Stimulated activated CD4-positive, alpha-beta T cell treated with anti-CD3 and anti-CD28 coated beads, Interleukin-1b, Interleukin-23, amount 100 ng/mL, for 24 hours (primary cell): ENCODE measurements at places on chromosomes 11 and 22.

DNA sequence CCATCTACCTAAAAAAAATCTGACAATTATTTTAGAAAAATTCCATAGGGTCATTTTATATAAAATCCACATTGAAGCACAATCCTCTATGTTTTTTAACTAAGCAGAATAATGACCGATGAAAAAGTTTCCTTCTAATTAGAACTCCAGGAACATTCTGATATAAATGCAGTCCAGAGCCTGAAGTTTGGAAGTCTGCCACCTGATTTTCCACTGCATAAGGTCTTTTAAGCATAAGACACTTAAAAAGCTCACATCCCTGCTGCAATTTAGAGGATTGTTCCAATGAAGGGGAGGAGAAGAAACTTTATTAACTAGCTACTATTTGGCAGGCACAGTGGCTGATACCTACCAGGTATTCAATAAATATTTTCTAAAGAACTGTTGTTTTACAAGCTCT, 570.3 kb upstream of the ANO5 start:
- DNase-seq = no peak

GRCh38 chr11:1994121-1994520, 3.5 kb downstream of the H19 start:
- no peak for DNase-seq

DNA sequence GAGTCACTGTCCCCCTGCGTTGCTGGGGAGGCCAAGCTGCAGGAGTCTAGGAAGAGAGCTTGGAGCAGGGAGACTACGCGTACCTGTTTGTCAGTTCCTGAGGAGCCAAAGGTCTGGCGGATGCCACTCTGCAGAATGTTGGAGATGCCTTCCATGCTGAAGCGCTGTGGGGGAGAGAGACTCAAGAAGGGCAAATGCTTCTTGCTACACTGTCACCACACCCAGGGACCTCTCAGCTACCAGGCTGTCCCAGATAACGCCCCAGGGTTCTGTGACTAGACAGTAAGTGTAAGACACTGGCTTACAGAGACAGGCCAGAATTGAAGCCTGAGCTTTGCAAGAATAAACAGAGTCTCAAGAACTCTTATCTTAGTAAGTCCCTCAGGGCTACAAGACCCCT, 42.0 kb downstream of the FEZ1 start:
- no peak for DNase-seq

GRCh38 chr11:57674251-57674650, 6.3 kb downstream of the ZDHHC5 start:
- no peak for DNase-seq

DNA sequence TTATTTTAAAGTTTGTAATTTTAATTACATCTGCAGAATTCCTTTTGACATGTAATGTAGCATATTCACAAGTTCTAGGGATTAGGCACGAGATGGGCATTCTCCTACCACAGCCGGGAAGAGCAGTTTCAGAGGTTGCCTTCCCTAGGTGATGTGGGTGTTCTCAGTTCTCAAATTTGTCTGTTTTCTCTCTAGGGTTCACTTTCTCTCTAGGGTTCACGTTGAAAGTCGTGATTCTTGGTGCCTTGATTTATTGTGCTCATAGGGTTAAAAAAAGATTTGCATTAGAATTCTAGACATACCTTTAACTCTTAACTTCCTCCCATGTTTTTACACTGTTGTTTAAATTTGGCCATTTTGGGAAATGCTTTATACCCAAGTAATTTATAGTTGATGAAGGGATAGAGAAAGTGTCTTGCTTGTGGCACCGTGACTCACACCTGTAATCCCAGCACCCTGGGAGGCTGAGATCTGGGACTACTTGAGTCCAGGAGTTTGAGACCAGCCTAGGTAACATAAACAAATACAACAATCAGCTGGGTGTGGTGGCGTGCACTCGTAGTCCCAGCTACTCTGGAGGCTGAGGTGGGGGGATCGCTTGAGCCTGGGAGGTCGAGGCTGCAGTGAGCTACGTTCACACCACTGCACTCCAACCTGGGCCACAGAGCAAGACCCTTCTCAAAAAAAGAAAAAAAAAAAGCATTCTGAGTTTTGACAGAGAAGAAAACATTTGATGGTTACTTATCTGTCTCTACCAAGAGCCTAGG, 3.6 kb downstream of the MED15 start:
- DNase-seq = no peak

DNA sequence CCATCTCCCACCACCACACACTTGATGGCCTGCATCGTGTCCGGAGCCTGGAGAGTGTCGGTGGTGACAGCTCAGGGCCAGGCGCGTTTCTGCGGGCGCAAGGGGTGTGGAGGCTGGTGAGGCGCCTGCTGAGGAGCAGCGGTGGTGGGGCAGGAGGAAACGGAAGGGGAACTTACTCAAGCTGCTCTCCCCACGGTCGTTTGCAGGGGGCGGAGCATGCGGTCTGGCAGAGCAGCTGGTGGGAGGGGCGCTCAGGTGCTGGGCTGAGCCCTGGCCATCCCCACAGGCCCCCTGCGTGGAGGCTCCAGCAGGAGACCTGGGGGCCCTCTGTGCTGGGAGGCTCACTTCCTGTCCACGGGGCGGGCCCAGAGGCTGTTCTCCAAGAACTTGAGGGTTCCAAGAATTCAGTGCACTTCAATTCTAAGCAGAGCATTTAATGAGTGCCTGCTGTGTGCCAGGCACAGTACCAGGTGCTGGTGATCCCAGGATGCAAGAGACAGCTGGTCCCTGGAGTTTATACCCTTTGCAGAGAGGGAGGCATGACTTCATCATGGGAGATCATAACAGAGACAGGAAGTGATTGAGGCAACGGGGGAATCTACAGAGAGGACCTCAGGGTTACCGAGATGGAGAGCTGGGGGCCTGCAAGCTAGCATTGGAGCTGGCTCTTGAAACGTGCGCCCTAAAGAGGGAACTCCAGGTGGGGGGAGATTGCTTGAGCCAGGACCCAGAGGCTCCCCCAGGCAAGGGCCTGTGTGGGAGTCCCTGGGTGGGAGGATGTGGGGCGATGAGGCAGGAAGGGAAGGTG, at the start of gene RAC2:
Gene RAC2, minus strand, starts transcription at position 156 of the 808 bp plus-strand sequence. Its CDS starts 121 bp downstream, at position 35.
- DNase-seq = no peak

GRCh38 chr11:96459751-96460150, 69.9 kb downstream of the JRKL start:
- no peak for DNase-seq

- no peak for DNase-seq
Measured at GRCh38 chr11:65496304-65497140, 2.3 kb upstream of the MALAT1 start.

GRCh38 chr22:38238519-38239071, 34.2 kb downstream of the TMEM184B start:
- no peak for DNase-seq

- DNase-seq = no peak
Measured at GRCh38 chr22:38564669-38565068, 5.3 kb downstream of the DMC1 start.

DNA sequence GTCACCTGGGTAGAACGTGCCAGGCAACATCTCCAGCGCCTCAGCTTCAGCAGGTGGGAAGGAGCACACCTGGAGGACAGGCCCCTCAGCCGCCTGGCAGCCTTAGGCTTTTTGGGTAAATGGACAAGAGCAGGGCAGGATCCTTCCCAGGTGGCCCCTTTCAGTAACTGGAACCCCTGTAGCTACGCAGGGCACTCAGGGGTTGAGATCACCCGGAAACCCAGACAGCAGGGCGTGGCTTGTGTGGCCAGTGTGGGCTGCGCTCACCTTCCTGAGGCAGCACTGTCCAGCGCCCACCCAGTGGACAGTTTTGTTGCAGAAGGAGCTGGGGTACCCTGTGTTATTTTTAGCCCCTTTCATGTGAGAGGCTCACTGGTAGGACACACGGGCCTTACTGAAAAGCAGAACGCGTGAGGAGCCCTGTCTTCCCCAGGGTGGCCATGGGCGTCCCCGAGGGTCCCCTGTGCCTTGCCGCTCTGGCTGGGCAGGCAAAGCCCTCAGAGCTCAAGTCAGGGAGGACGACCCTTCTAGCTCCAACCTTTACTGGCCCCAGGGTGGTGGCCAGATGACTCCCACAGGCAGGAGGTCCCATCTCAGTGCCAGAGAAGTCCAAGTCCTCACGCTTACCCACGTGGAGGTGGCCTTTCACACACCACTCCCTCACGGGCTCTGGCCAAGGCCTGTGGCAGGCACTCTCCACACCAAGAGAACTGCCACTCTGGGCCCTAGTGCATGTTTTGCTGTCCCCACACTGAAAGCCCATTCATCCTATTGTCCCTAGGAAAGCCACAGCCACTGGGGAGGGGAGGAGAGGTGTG, 75.8 kb downstream of the CTTN start:
- DNase-seq = no peak

DNA sequence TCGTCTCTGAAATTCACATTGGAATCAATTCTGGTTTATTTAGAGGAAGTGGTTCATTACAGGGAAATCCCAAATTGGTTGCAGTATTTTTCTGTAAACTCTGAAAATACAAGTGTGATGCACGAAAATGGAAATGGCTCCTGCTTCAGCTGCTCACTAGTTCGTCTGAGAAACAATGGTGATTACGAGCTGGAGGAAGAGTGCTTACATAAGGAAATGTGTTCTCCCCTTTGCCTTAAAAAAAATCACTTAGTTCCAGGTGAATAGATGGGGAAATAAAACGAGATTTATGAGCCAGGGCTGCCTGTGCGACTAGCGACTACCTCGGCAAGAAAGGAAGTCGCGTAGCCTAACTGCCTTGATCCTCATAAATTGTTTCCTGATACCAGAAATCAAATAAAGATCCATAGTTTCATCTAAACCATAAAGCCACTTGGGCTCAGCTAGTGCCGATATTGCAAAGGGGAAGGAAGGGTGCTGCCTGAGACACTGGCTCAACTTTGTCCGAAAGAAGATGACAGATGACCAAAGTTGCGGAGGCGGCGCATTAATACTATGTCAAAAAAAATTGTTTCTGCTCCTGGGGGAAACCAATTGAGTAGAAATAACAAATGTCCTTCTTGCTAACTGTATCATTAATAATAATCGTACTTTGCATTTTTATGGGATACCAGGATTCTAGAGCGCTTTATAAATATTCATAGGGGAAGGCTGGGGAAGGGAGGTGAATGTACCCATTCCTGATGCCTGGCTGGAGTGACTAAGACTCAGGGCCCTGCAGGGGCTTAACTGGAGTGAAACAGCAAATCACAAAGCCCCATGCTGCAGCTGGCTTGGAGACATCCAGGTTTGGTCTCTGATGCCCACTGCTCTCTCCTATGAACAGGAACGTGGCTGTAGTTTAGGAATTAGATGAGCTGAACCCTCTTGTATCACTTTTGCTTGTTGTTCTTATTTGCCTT, 185.7 kb downstream of the BLID start:
- no peak for DNase-seq

GRCh38 chr11:65204646-65205601, 23.2 kb downstream of the CAPN1 start:
- peak; percentile 38 for DNase-seq
